ENCODE measurements at places on chromosomes 13 and 19.

DNA sequence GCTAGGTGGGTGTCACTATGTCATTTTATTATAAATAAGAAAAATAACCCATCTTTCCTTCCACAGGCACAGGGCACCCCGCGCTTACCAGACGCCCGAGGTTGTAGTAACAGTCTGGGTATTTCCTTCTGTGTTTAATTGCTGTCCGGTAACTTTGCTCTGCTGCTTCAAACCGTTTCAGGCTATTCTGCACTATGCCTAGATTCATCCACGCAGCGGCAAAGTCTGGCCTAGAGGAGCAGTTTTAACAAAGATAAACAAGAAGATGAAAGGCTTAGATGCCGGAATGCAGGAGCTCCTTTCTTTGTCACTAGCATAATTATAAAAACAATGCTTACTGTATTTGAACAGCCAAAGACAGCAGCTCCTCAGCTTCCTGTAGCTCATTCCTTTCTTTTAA is 36.9 kb upstream of the GGACT start:
- DNase-seq: no peak
- H3K4me3 ChIP-seq: no peak overlapping the region
- no peaks in the 10 kb centered on the region for H3K27me3 ChIP-seq
- H3K36me3 ChIP-seq: peaks cover 3% of the 10 kb centered on the region
- no peak overlapping the region for H3K27ac ChIP-seq
- H3K4me1 ChIP-seq: no peaks in the 10 kb centered on the region

DNA sequence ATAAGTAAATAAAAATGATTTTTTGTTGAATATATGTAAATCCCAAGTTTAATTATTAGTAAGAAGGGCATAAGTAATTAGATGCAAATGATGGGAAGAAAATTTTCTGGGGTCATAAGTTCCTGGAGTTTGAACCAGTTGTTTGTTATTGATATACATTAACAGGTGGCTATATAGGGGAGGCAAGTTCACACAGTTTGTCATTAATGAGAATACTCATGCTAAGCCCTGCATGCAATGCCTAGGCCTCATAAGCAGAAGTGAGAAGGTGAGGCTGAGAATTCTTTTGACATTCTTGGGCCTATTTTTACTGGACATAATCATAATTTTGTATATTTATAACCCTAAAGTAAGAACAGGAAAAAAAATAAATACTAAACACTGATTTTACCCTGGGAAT is 1210.7 kb upstream of the PCDH9 start:
- no peaks in the 10 kb centered on the region for H3K4me1 ChIP-seq
- H3K4me3 ChIP-seq: no peak overlapping the region
- DNase-seq: no peak
- no peaks in the 10 kb centered on the region for H3K36me3 ChIP-seq

- H3K36me3 ChIP-seq: no peaks in the 10 kb centered on the region
- H3K27ac ChIP-seq: no peak overlapping the region
- no peak overlapping the region for H3K4me3 ChIP-seq
- no peaks in the 10 kb centered on the region for H3K27me3 ChIP-seq
- DNase-seq: no peak
Observed at GRCh38 chr13:106173346-106173745, 362.1 kb downstream of the EFNB2 start.

DNA sequence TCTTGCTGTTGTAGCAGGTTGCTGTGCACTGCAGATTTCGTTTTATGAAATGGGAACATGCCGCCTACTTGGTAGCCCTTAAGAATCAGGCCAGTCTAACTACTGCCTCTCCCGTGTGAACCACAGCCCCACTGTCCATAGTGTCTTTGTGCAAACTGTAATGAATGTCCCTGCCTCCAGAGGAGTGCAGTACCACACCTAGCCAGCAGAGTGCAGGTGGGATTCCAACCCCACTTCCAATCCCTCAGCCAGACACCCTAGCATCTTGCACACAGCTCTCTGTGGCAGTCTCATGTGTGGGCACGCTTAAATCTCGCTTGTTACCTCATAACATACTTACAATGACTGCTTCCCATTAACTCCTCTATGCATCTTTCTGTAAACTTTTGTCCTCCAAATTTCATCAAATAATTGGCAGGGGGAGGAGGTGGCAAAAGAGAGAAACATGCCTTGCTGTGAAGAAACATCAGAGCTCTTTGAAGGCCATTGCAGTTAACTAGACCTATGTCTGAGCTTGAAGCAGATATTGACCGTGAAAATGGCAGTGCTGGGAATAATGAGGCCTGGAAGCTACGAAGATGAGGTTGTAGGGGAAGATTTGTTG is 47.2 kb downstream of the ZAR1L start:
- no peak for DNase-seq
- H3K36me3 ChIP-seq: peaks cover 89% of the 10 kb centered on the region
- no peaks in the 10 kb centered on the region for H3K27me3 ChIP-seq
- H3K4me3 ChIP-seq: no peak overlapping the region
- no peaks in the 10 kb centered on the region for H3K4me1 ChIP-seq

- no peaks in the 10 kb centered on the region for H3K27me3 ChIP-seq
- peaks cover 15% of the 10 kb centered on the region for H3K4me1 ChIP-seq
- peak overlapping the region; percentile 71 for H3K27ac ChIP-seq
- DNase-seq: peak; percentile 75
- no peaks in the 10 kb centered on the region for H3K36me3 ChIP-seq
Observed at GRCh38 chr13:44132710-44133109, 240.9 kb upstream of the SERP2 start.
